ENCODE measurements at places on chromosomes 5 and 9. TPM values are rescaled to one million over a fixed set of nuclear protein-coding genes. Genes with fewer than 3 reads are reported as not detected.

RNF180 gene
- total RNA-seq = not detected

SH3TC2 gene
- total RNA-seq = not detected

LCN9 gene
- total RNA-seq = not detected

SPINK6 gene
- not detected for total RNA-seq

C9orf153 gene
- 0.35 TPM for total RNA-seq

PKD2L2 gene
- total RNA-seq = not detected

FCN1 gene
- not detected for total RNA-seq

EMB gene
- total RNA-seq = 137 TPM

TAS2R1 gene
- not detected for total RNA-seq

CREBRF gene
- total RNA-seq = 17.1 TPM

ADCY2 gene
- total RNA-seq = not detected

CD180 gene
- total RNA-seq = 0.17 TPM

TAF11L3 gene
- total RNA-seq = not detected

BRD9 gene
- 52.7 TPM for total RNA-seq

STXBP1 gene
- total RNA-seq = 12.1 TPM

RFX3 gene
- 11.8 TPM for total RNA-seq

PCDHGA3 gene
- not detected for total RNA-seq

DNA sequence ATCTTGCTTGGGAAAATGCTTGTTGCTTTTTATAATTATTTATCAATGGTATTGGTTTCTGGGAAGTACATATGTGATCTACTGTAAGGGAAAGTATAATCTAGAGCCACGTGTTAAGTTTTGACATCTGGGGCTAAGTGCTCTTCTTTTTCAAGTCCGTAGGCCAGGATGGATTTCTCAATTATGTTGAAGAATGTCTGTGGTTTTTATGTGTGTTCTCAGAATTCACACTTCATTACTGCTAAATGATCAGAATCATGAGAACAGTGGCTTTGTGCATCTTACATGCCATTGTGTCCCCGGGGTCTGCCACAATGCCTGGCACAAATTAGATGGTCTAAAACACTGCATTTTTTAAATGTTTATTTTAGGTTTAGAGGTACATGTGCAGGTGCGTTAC lies 14.5 kb upstream of the AUH start:
- H3K27ac ChIP-seq = no peak overlapping the region
- no peak overlapping the region for H3K4me3 ChIP-seq
- peaks cover 13% of the 10 kb centered on the region for H3K27me3 ChIP-seq
- peaks cover 9% of the 10 kb centered on the region for H3K4me1 ChIP-seq
- peaks cover 2% of the 10 kb centered on the region for H3K36me3 ChIP-seq

- H3K36me3 ChIP-seq = peaks cover under 1% of the 10 kb centered on the region
- H3K27me3 ChIP-seq = peaks cover 4% of the 10 kb centered on the region
- DNase-seq = no peak
- no peaks in the 10 kb centered on the region for H3K4me1 ChIP-seq
- no peak overlapping the region for H3K4me3 ChIP-seq
- no peak overlapping the region for H3K27ac ChIP-seq
These were observed 6.6 kb downstream of the SPATA31E1 start for GRCh38 chr9:87889065-87889881.

DNA sequence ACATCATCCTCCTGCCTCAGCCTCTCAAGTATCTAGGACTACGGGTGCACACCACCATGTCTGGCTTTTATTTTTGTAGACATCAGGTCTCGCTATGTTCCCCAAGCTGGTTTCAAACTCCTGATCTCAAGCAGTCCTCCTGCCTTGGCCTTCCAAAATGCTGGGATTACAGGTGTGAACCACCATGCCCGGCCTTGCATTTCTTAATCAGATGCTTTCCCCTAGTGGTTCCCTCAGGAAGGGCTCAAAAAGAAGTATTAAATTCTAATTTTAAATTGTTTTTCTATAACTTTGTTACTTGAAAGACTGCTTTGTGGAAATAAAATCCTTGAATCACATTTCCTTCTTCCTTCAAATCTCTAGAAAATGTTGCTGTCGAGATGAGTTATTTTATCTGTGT lies 79.5 kb upstream of the ROR2 start:
- no peaks in the 10 kb centered on the region for H3K27me3 ChIP-seq
- DNase-seq = no peak
- no peak overlapping the region for H3K27ac ChIP-seq
- H3K4me3 ChIP-seq = no peak overlapping the region
- no peaks in the 10 kb centered on the region for H3K4me1 ChIP-seq
- peaks cover 23% of the 10 kb centered on the region for H3K36me3 ChIP-seq

- H3K27me3 ChIP-seq = peaks cover 6% of the 10 kb centered on the region
- no peak overlapping the region for H3K27ac ChIP-seq
- H3K4me1 ChIP-seq = no peaks in the 10 kb centered on the region
These were observed 133.9 kb downstream of the SREK1 start for GRCh38 chr5:66277981-66278380.

DNA sequence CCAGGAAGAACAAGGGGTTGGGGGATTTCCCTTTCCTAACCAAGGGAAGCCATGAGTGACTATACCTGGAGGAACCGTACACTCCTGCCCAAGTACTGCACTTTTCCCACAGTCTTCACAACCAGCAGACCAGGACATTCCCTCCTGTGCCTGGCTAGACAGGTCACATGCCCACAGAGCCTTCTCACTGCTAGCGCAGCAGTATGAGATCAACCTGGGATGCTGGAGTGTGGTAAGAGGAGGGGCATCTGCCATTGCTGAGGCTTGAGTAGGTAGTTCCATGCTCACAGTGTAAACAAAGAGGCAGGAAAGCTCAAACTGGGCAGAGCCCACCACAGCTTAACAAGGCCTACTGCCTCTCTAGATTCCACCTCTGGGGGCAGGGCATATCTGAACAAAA lies 35.9 kb downstream of the SAXO1 start:
- H3K27me3 ChIP-seq = no peaks in the 10 kb centered on the region
- H3K27ac ChIP-seq = no peak overlapping the region
- H3K36me3 ChIP-seq = no peaks in the 10 kb centered on the region
- no peaks in the 10 kb centered on the region for H3K4me1 ChIP-seq
- DNase-seq = no peak

DNA sequence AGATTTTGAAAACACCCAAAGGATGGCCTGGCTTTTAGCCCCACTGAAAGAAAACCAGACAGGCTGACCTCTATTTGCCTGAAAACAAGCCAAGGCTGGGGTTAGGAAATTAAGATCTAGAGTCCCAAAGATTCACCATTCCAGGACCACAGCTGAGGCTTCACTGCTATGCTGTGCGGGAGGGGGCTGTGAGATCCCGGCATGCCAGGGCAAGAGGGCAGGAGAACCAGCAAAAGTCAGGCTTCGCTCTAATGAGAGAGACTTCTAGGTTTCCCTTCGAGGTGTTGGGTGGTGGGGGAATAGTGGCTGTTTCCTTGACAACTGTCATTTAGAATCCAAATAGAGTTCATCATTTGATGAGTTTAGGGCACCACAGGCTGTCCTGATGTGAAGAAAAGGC lies 152.9 kb upstream of the NFIB start:
- H3K4me3 ChIP-seq = no peak overlapping the region

DNA sequence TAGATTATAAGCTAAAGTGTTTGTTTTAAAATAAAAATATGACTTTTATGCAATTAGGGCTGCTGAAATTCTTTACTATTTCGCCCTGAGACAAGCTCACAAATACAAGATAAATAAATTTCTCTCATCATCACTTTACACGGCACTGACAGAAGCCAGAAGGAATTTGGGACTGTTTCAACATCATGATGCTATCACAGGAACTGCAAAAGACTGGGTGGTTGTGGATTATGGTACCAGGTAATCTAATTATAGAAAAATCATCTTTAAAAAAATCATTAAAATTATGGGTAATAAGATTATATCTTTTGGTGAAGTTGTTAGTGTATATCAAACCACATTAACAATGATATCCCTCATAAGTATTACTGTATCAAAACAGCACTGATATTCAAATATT lies 95.0 kb downstream of the MAN2A1 start:
- no peak for DNase-seq
- H3K27me3 ChIP-seq = no peaks in the 10 kb centered on the region
- H3K36me3 ChIP-seq = peaks cover 33% of the 10 kb centered on the region
- H3K27ac ChIP-seq = no peak overlapping the region

- H3K27ac ChIP-seq = peak overlapping the region; percentile 99
- peaks cover 47% of the 10 kb centered on the region for H3K4me1 ChIP-seq
- DNase-seq = peak; percentile 28
- H3K4me3 ChIP-seq = peak overlapping the region; percentile 88
- H3K27me3 ChIP-seq = no peaks in the 10 kb centered on the region
These were observed 795 bp downstream of the CNOT8 start for GRCh38 chr5:154858972-154859871.

GRCh38 chr9:125749951-125750626 lies 2.9 kb downstream of the PBX3 start:
- peaks cover 8% of the 10 kb centered on the region for H3K27me3 ChIP-seq
- DNase-seq = no peak
- peaks cover 22% of the 10 kb centered on the region for H3K36me3 ChIP-seq
- no peak overlapping the region for H3K4me3 ChIP-seq
- no peak overlapping the region for H3K27ac ChIP-seq

- no peak for DNase-seq
- no peak overlapping the region for H3K4me3 ChIP-seq
- peaks cover 17% of the 10 kb centered on the region for H3K27me3 ChIP-seq
These were observed 111.6 kb downstream of the ZNF608 start for GRCh38 chr5:124634741-124635323.

- no peak for DNase-seq
- H3K4me1 ChIP-seq = no peaks in the 10 kb centered on the region
- no peak overlapping the region for H3K4me3 ChIP-seq
- no peak overlapping the region for H3K27ac ChIP-seq
- no peaks in the 10 kb centered on the region for H3K36me3 ChIP-seq
These were observed 200.0 kb downstream of the FGF10 start for GRCh38 chr5:44189255-44189654.

DNA sequence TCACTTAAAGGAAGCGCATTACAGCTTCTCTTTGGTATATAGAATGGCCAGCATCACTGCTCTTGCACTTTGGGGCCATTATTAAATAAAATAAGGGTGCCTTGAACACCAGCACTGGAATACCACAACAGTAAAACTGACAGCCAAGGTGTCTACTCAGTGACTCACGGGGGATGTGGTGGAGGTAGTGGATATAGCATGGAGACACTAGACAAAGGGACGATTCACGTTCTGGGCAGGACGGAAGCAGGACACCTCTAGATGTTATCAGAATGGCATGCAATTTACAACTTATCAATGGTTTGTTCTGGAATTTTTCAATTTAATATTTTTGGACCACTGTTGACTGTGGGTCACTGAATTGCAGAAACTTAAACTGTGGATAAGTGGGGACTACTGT lies 32.9 kb upstream of the PDE8B start:
- H3K4me3 ChIP-seq = no peak overlapping the region
- no peak overlapping the region for H3K27ac ChIP-seq
- DNase-seq = no peak
- peaks cover 40% of the 10 kb centered on the region for H3K27me3 ChIP-seq
- no peaks in the 10 kb centered on the region for H3K36me3 ChIP-seq

DNA sequence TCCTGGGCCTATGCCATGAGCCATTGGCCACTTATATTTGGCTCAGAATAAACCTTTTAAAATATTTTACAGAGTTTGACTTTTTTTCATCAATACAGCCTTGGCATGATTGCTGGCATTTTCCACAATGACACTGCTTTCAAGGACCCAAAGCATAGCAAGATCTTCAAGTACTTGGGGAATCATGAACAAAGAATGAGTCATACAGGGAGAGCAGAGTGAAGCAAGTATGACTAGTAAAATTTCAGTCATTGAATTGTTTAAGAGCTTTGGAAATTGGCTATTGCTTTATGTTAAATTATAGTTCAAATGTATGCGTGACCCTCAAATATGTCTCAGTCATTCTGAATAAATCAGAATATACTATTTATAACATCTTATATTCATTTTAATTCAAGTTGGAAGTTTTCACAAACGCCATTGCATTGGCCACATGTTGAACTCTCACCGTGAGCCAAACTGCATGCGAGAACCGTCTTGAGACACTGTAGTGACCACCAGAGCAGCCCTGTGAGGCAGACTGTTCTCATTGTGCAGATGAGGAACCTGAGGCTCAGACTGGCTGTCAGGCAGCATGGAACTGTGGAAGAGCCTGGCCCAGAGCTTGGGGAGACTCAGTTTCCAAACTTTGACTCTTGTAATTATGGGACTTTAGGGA lies 52.9 kb downstream of the GDNF start:
- no peak overlapping the region for H3K27ac ChIP-seq
- no peaks in the 10 kb centered on the region for H3K36me3 ChIP-seq
- DNase-seq = no peak
- H3K4me3 ChIP-seq = no peak overlapping the region
- no peaks in the 10 kb centered on the region for H3K4me1 ChIP-seq

- DNase-seq = no peak
- H3K4me1 ChIP-seq = no peaks in the 10 kb centered on the region
- peaks cover 2% of the 10 kb centered on the region for H3K27me3 ChIP-seq
- H3K36me3 ChIP-seq = no peaks in the 10 kb centered on the region
These were observed 147.5 kb downstream of the SLIT3 start for GRCh38 chr5:169153405-169153804.

GRCh38 chr9:81193362-81194339 lies 495.7 kb downstream of the TLE1 start:
- H3K27ac ChIP-seq = no peak overlapping the region
- no peak for DNase-seq
- no peaks in the 10 kb centered on the region for H3K27me3 ChIP-seq
- H3K4me3 ChIP-seq = no peak overlapping the region
- H3K36me3 ChIP-seq = no peaks in the 10 kb centered on the region
- H3K4me1 ChIP-seq = no peaks in the 10 kb centered on the region

DNA sequence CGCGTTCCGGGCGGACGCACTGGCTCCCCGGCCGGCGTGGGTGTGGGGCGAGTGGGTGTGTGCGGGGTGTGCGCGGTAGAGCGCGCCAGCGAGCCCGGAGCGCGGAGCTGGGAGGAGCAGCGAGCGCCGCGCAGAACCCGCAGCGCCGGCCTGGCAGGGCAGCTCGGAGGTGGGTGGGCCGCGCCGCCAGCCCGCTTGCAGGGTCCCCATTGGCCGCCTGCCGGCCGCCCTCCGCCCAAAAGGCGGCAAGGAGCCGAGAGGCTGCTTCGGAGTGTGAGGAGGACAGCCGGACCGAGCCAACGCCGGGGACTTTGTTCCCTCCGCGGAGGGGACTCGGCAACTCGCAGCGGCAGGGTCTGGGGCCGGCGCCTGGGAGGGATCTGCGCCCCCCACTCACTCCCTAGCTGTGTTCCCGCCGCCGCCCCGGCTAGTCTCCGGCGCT lies at the start of gene DAPK1:
DAPK1 (plus strand) TSS at position 264 of the 442 bp plus-strand sequence. CDS start 1,211 bp downstream, outside the sequence.
- H3K27ac ChIP-seq = no peak within 1 kb of the TSS
- H3K36me3 ChIP-seq = no peaks in the 10 kb centered on the region
- H3K27me3 ChIP-seq = peaks cover 54% of the 10 kb centered on the region
- H3K4me3 ChIP-seq = peak within 1 kb of the TSS; percentile 49
- peaks cover 20% of the 10 kb centered on the region for H3K4me1 ChIP-seq
- DNase-seq = no peak

GRCh38 chr9:1456301-1457024 lies 406.3 kb downstream of the DMRT2 start:
- no peaks in the 10 kb centered on the region for H3K4me1 ChIP-seq
- no peaks in the 10 kb centered on the region for H3K36me3 ChIP-seq
- H3K4me3 ChIP-seq = no peak overlapping the region
- H3K27me3 ChIP-seq = peaks cover 4% of the 10 kb centered on the region
- H3K27ac ChIP-seq = no peak overlapping the region

- no peak overlapping the region for H3K4me3 ChIP-seq
- H3K4me1 ChIP-seq = peaks cover 2% of the 10 kb centered on the region
- H3K36me3 ChIP-seq = no peaks in the 10 kb centered on the region
- no peak for DNase-seq
- H3K27me3 ChIP-seq = peaks cover 4% of the 10 kb centered on the region
These were observed 43.4 kb downstream of the LRRTM2 start for GRCh38 chr5:138831703-138832102.
